ENCODE measurements at places on chromosomes 4 and X.

DNA sequence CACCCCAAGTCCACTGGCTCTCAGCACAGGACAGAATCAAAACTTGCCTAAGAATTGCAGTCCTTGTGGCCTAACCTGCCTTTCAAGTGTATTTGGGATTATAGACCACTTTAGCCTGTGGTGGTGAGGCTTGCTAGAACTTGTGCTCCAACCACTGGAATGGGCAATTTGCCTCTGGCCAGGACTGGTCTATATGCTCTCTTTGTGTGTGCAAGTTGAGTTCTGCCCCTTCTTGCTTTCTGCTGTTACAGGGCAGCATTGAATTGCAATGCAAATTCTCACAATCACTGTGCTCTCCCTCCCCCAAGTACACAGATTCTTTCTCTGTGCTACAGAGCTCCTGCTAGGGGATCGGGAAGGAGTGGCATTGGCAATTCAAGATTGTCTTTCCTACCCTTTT lies 233.6 kb upstream of the DIPK2B start:
- DNase-seq = no peak

GRCh38 chr4:137627739-137628460 lies 95.6 kb upstream of the PCDH18 start:
- DNase-seq = no peak

GRCh38 chr4:136750897-136751296 lies 781.4 kb downstream of the PCDH18 start:
- no peak for DNase-seq

GRCh38 chr4:9703391-9703790 lies 78.0 kb upstream of the DRD5 start:
- DNase-seq = peak; percentile 81

- no peak for DNase-seq
Observed at GRCh38 chrX:30270639-30271038, 23.7 kb downstream of the MAGEB1 start.

- DNase-seq = no peak
Observed at GRCh38 chr4:41747230-41748055, 1.1 kb downstream of the PHOX2B start.

DNA sequence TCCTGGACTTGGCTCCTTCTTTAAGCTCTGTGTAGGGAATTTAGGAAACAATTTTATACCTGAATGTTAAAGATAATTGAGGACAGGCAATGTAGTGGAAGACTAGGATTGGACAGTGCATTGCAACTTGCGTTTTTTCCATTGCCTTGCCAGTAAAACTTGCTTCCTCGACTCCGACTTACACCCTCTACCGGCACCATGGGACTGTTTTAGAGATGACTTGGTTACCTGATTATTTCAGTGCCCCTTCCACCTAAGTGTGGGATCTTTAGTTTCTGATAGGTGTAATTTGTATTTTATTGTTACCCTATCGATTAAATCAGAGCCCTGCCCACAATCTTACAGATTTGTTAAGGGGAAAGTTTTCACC lies 1.2 kb downstream of the PRPS1 start:
- peak; percentile 13 for DNase-seq

DNA sequence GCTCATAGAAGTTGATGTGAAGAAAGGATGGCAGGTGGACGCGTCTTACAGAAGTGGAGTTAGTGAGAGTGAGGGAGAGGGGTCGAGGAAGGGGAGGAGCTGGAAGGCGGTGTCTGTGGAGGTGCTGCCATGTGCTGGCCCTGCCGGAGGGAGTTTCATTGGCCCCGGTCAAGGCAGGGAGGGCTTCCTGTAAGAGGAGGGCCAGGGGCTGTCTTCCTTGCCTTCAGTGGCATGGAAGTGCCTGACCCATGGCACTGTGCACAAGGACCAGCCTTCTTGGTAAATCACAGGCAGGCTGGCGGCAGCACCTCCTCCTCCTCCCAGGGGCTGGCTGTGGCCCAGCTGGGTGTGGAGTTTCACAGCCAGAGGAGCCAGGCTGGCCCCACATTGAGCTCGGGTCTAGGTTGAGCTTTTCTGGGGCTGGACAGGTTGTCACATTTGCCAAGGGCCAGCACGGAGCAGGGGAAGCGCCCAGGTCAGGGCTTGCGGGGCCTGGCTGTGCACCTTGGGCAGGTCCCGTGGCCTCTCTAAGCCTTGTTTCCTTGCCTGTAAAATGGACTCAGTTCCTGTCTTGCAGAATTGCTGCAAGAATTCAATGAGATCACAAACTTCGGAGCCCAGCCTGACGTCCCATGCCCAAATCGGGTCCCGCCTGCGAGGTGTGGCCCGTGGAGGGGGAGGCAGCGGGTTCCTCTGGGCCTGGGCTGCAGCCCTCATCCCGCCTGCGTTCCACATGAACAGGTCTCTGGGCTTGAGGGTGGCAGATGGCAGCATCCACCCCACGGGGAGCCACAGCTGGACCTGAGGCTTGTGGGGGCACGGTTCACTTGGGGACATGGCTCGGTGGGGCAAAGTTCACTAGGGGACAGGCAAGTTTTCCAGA lies 7.0 kb downstream of the HTRA3 start:
- DNase-seq = no peak

GRCh38 chr4:10629394-10629793 lies 55.2 kb downstream of the CLNK start:
- DNase-seq = no peak

DNA sequence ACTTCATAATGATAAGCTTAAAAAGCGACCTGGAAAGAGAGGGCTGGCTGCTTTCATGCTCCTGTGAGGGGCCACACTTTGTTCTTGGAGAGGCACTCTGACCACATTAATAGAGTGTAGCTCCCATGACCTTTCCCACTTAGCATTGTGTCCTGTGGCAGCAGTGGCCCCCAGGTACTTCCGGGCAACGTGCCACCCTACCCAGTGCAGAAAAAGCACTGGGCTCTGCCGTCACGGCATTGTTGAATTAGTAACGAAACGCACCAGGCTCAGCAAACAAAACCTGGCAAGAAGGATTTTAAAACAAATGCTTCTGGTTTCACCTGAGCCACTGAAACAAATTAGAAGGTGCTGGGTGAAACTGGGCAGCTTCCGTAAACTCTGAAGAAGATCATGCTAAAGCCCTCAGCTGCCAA lies 5.4 kb upstream of the SORBS2 start:
- DNase-seq = no peak

DNA sequence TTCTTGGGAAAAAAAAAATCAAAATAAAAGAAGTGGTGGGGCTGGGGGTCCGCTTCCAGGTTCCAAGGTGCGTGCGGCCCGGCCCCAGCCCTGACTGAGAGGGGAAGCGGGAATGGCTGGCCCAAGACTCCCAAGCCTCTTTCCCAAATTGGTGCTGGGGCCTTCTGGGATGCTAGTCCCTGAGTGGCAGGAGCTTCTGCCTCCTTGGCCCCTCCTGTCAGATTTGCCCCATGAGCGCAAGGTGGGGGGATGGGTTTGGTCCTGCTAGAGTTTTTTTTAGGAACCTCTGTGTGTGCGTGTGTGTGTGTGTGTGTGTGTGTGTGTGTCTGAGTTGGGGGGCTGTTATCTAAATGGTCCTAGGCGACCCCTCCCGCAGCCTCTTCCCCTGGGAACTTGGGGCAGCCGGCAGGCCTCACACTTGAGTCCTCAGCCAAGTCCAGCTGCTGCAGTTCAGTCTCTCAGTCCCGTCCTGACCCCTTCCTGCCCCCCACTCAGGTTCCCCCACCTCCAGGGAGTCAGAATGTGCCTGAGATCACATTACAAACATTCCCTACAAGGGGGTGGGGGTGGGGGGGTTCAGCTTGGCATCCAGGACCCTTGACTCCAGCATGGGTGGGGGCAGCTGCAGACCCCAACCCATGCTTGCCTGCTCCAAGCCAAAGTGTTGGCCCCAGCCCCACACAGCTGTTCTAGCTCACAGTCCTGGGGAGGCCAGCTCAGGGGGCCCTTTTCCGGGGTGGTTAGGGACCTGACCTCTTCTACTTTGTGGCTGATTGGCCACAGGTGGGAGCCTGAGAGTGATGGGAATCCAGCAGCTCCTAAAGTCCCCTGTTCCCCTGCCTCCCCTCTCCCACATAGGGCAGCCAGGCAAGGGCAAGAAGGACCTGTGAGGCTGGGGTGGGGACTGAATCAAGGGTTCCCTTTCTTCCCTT lies 4.0 kb downstream of the EFNB1 start:
- DNase-seq = no peak

GRCh38 chr4:147862043-147862692 lies 130.3 kb downstream of the ARHGAP10 start:
- DNase-seq = no peak

GRCh38 chrX:69429339-69430015 lies 74.6 kb upstream of the NALF2 start:
- no peak for DNase-seq

DNA sequence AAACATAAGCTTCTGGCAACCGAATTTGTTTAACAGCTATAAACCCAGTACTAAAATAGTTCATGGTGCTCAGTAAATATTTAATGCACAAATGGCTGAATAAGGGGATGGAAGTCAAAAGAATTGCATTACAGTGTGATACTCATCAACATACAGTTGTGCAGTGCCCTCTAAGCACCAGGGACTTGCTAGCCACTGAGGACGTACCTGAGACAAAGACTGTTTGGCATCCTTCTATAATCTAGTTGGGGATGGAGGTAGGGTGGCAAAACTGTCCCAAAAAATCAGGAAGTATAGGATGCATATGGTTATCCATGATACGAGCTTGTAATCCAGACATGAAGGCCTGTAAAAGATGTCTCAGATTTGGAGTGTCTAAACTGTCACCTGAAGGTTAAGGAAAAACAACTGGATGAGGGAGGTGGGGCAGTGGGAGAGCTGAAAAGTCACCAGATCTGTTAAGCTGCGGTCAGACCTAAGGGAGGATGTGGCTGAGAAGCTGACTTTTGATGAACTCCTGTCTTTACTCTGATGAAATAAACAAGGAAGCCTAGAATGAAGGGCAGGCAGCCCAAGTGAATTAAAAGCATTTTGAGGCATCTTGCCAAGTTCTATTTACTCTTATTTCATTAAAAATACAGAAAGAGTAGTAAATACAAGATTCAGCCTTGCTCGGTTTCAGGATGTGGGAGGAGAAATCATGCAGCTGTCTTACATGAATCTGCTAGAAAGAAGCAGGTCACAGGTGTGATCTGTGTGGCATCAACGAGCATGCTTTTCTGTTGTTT lies 12.0 kb upstream of the CD38 start:
- peak; percentile 57 for DNase-seq

- no peak for DNase-seq
Observed at GRCh38 chr4:7878323-7878722, 61.3 kb downstream of the AFAP1 start.

- peak; percentile 9 for DNase-seq
Observed at GRCh38 chrX:68822641-68823410, 6.0 kb upstream of the EFNB1 start.

DNA sequence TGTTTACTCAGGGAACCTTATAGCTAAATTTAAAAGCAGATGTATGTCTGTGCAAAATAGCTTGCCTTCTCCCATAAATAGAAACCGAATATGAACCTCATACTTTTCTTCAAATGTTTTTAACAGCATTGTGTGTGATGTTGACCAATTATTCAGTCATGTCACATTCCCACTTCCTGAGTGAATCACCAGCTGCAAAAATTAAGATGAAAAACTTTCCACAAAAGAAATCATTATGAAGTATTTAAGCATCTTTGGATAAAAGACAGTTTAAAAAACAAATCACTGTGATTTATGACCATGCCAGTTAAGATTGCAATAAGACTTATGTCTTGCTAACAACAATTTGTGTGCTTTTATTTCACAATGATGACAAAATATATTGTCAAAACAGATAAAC lies 220.1 kb downstream of the PDGFC start:
- DNase-seq = no peak

DNA sequence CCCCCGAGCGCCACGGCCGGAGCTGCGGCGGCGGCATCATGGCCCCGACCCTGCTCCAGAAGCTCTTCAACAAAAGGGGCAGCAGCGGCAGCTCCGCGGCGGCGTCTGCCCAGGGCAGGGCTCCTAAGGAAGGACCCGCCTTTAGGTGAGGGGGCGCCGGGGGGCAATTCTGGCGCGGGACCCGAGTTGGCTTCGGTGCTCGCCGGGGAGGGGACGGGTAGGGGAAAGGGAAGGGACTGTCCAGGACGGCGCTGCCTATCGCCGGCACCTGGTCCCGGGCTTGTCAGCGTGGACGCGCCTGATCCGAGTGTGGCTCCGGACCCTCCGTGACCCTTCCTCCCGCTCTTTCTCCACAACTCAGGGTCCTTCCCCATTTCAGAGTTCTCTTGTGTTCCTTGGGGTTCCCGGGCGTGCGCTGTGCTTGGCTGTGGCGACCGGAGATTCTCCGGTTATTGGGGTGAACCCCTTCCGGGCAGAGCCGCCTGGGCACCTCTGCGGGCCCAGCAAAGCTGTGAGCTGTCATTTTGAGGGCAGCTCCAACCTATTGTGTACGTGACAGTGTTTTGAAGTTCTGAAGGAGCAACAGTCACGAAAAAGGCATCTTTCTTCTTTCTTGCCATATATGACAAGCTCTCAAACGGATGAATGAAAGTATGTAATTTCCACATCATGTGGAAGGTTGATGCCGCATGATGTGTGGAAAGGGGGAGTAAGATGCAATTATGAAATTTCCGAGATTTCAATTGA lies 522 bp downstream of the FNIP2 start:
- DNase-seq = peak; percentile 47

DNA sequence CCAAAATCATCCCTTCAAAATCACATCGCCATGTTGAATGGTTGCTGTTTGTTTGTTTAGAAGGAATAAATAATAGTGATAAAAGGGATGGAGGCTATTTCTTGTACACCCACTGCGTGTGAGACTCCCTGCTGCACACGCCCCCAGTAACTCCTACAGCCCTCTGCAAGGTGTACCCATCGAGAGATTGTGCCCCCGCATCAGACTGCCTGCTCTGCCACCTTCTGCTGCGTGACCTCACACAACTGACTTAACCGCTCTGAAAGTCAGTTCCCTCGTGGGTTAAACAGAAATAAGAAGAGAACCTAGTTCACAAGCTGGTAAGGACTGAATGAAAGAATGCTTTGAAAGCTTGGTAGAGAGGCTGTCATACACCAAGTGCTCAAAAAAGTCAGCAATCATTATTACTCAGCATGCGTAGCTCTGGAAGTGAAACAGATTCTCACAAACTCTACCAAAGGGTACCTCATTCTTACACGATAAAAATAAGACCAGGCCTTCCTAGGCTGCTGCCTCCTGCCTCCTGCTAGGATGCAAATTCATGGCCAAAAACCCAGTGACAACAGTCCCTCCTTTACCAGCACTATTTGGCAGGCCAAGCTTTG lies 147.1 kb downstream of the CPEB2 start:
- DNase-seq = peak; percentile 21

GRCh38 chr4:186808630-186809018 lies 85.0 kb upstream of the FAT1 start:
- no peak for DNase-seq

- DNase-seq = no peak
Observed at GRCh38 chr4:3070709-3071500, 3.4 kb downstream of the HTT-AS start.

GRCh38 chr4:14272206-14272605 lies 644.7 kb upstream of the BOD1L1 start:
- no peak for DNase-seq

- DNase-seq = no peak
Observed at GRCh38 chr4:55859711-55860110, 6.3 kb downstream of the EXOC1 start.

DNA sequence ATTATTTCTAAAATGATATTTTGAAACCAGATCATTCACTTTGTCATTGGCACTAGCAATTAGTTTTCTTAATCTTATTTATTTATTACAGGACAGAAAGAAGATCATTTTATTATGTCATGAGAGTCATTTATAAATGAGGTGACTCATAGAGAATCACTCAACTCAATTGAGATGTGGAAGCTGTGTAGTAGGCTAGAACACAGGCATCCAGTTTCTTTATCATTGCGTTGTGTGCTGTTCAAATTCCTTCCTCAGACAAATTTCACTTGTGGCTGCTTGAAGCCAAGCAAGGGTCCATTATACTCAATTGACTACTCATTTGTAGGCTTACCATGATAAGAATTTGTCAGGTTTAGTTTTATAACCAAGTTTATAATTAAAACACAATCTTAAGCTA lies 87.6 kb downstream of the MRPL1 start:
- no peak for DNase-seq

Measured in activated CD4-positive, alpha-beta T cell treated with anti-CD3 and anti-CD28 coated beads, Interleukin-2, amount 50 U/mL, for 16 hours (primary cell).